Frontal cortex (tissue), 4 donors: ENCODE measurements at places on chromosomes 3 and 15.
A peak's percentile ranks its signal among the peaks of the same experiment; 100 is the strongest.

- no peak for DNase-seq
Measured at GRCh38 chr3:178785961-178786360, 249.7 kb downstream of the KCNMB2 start.

DNA sequence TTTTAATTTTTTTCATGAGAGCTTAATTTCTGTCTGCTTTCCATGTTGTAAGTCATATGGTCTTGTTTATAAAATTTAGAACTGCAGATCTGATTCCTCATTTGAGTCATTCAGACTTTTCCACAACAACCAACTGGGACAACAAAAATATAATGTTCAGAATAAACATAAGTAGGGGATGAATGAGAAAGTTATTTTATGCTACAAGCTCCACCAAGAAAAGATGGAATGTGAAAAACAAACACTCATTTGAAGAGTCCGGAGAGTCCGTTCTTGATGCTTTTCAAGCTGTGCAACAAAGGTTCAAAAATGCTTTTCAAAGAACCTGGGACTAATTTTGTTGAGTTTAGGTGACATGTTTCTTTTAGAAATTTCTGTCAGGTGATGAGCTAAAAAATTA is 9.2 kb downstream of the FRMD4B start:
- DNase-seq: no peak

DNA sequence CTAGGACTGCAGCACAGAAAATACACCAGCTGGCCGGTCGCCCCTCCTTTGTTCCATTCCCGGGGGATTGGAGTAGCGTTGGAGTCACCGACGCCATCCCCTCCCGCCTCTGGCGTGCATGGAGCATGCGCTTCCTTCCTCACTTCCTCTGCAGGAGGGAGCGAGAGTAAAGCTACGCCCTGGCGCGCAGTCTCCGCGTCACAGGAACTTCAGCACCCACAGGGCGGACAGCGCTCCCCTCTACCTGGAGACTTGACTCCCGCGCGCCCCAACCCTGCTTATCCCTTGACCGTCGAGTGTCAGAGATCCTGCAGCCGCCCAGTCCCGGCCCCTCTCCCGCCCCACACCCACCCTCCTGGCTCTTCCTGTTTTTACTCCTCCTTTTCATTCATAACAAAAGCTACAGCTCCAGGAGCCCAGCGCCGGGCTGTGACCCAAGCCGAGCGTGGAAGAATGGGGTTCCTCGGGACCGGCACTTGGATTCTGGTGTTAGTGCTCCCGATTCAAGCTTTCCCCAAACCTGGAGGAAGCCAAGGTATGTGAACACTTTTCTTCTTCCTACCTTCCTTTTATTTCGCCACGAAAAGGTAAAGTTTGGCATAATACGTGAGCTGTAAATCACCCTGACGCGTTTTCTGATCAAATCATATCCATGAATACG is at the start of gene SCG3:
Gene SCG3, plus strand, starts transcription at position 201 of the 661 bp plus-strand sequence. Its CDS starts 253 bp downstream, at position 454.
- peak; percentile 9 for DNase-seq

DNA sequence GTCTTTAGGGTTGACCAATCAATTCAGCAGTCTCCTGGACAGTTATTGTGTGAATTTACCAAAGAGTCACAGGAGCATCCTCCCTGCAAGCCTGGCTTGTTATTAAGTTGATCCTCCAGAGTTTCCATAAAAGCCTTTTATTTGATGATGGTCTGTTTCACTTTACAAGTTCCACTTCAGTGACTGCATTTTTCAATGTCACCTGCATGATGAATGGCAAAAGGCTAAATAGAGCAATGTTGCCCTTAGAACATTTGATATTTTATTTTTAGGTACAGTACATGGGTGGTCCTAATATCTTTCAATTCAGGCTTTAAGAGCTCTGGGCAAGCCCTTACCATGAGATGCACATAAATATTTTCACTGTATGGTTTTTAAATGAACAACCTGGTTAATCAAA is 22.6 kb downstream of the GUCA1C start:
- no peak for DNase-seq

DNA sequence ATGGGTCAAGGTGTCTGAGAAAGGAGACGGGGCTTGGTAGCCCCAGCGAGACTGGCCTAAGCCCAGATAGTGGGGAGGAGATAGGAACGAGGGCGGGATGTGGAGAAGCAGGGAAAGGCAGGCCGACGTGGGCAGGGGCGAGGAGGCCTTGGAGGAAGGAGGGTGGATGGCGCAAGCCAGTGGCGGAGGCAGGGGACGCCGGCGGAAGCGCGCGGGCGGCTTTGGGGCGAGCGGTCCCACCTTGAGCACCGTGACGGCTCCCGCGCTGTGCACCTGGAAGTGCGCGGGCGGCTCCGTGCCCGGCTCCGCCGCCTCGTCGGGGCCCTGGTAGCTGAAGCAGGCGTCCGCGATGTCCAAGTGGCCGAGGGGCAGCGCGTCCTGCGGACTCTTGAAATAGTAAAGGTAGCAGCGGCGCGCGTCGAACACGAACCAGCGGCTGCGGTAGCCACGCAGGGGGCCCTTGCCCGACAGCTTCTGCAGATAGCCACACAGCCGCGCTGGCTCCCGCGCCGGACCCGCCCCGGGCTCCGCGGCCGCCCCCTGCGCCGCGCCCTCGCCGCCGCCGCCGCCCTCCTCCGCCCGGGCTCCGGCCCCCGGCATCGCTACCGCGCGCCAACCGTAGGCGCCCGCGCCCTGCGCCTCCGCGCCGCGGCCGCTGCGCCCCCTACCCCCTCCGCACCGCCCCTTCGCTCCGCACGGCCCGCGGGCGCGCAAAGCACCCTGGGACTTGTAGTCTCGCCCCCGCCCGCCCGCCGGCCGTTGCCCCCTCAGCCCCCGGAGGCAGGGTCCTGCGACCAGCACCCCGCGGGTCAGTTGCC is at the start of gene TBC1D2B:
Gene TBC1D2B, minus strand, starts transcription at position 659 of the 818 bp plus-strand sequence. Its CDS starts 59 bp downstream, at position 600.
- peak; percentile 82 for DNase-seq

GRCh38 chr3:135325096-135325495 is 530.0 kb downstream of the EPHB1 start:
- no peak for DNase-seq

- no peak for DNase-seq
Measured at GRCh38 chr3:175648899-175649298, 789.8 kb downstream of the NAALADL2 start.

DNA sequence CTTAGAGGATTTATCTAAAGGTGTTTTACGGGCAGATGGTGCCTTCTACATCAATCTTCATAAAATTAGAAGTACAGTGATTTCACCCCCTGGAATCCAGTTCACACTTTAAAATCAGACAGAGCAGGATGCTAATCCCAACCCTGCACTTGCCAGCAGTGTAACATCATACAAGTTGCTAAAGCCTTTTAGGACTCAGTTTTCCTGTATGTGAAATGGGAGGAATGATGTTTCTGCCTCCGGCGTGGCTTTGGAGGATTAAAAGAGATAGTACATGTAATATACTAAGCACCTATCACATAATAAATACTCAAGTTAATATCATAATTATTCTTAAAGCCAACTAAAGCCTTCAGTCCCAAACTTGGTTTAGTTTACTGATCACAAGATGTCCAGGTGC is 257.2 kb upstream of the THBS1 start:
- DNase-seq: no peak

DNA sequence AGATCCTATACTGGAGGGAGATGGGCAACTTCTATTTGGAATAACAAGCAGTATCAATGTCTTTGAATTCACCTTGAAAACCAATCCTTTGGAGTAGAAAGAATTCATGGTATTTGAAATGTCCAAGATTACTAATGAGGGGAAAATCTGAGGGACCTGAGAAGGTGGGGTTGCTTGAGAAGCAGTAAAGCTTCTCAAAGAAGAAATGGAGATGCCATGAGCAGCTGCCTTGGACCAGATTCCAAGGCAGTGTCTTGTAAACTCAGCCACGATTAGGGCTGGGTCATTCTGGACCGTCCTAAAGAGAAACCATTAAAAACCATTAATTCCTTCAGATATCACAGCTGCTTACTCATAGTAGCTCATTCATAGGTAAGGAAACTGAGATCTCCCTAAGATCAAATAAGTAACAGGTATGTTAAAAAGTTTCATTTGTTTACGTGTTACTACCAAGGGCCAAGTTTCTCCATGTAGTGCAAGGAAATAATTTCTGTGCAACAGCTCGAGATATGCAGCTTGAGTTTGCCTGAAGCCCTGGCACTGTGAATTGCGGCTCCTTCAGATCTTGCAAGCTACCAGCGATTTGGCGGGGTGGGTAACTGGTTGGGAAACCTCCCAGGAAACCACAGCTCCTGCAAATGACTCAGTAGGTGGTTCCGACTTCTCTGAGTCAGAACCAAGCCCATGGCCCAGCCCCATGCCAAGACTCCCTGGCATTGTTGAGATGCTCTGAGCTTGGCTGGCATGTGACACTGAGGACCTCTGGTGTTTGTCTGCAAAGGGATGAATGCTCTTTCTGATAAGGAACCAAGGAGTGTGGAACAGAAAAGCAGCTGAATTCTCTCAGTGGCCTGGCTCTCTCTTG is 296.8 kb downstream of the RORA start:
- DNase-seq: no peak

GRCh38 chr3:131796558-131797198 is 238.1 kb downstream of the CPNE4 start:
- DNase-seq: no peak

GRCh38 chr3:77414881-77415280 is 375.0 kb downstream of the ROBO2 start:
- no peak for DNase-seq

DNA sequence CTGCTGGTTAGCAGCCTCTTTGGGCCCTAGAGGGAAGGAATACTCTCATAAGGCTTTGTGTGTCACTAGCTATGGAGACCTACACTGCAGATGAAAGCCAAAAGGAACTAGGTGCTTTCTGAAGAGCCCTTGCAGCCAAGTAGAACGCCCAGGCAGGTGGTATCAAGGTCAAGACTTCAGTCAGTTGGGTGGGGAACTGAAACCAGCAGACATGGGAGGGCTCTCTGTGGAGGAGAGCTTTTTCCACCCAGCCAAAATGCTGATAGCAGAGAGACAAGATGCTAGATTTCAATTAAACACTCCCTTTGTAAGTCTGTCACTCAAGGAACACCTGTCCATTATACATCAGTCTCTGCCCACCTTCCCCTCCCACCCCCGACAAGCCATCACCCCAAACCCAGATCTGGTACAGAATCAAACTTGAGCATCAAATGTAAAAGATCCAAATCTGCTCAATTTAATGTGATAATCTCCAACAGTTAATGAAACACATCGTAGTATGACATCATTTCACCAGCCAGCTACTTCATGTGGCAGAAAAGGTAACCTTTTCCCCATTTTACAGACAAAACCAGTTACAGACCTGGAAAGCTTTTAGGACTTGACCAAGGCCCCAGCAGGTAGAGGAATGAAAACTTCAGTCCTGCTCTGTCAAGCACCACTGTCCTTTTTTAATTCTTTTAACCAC is 14.6 kb downstream of the MRPS25 start:
- DNase-seq: no peak

- no peak for DNase-seq
Measured at GRCh38 chr3:182124187-182124586, 412.5 kb downstream of the SOX2 start.

DNA sequence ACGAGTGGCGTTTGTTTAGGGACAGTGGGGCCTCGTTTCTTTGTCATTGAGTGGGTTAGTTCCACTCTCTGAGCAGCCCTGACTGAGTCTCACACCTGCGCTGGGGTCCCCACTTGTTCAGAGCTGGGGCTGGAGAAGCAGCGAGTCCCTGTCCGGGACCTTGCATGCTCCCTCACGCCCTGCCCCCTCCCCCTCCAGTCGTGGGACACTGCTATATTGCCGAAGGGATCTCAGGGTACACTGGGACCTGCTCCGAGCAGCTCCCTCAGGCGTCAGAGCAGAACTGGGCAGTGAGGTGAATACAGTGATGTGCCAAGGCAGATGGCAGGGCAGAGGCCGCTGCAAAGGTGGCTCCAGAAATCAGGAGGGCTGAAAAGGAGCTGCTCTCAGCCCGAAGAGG is 59.9 kb upstream of the KLF13 start:
- no peak for DNase-seq

- DNase-seq: no peak
Measured at GRCh38 chr15:64897345-64897985, 14.2 kb upstream of the ANKDD1A start.

- no peak for DNase-seq
Measured at GRCh38 chr15:77747175-77748077, 114.7 kb upstream of the LINGO1 start.

DNA sequence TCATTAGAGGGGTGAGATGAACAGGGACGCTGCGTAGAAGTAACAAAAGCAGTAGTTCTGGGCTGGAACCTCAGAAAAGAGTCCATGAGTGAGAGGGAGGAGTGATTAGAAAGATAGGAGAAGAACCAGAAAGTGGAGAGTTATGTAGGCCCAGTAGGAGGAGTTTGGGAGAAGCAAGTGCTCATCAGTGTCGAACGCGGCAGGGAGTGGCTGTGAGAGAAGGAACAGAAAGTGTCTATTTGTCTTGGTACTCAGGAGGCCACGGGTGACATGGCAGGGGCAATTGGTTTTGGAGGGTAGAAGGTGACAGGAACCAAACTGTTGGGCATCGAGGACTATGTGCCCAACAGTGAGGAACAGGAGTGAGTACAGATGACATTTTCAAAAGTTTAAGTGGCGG is 1.3 kb upstream of the INSYN1 start:
- no peak for DNase-seq

- DNase-seq: no peak
Measured at GRCh38 chr3:172133838-172134237, 94.5 kb downstream of the FNDC3B start.

- DNase-seq: no peak
Measured at GRCh38 chr15:51782357-51782896, 31.0 kb downstream of the TMOD2 start.

DNA sequence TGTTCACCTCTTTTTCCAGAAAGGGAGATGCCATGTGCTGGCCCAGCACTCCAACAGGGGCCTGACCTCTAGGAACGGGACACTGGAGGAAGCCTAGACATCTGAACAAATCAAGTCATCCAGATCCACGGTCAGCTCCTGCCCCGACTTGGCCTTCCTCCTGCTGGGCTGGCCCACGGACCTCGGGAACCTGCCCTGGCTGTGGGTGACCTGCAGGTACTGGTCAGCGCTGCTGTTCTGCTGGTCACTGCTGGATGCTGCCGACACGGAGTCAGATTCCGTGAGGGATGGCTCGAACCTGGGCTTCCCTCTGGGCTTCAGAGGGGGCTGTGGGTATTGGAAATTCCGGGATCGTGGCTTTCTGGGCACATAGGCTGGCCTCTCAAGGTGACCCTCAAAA is 8.4 kb upstream of the STARD5 start:
- DNase-seq: no peak

- no peak for DNase-seq
Measured at GRCh38 chr15:48802867-48803266, 8.0 kb downstream of the CEP152 start.

DNA sequence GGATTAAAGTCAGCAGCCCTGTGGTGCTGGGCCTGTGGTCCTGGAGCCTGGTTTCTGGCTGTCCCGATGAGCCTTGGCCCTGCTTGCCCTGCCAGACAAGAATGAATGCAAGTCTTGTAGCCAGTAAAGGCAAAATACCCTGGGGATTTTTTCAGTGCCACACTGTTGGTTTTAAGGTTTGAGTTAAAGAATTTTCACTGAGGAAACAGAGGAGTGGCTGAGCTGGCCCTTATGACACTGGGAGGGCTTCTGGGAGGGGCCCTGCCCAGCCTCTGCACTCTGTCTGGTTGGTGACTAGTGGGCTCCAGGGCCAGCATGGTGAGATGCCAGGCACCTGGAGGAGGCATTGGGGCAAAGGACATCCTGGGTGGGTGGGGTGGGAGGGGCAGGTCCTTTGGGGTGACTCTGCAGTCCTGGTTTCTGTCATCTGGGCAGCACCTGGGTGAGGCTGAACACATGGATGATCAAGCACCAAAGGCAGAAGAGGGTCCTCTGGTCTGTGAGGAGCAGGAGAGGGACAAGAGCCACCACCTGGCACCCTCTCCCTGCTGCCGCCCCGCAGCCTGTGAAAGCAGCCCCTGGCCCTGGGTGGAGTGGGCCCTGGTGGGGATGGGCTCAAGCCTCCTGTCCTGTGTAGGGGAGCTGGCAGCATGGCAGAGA is 12.5 kb upstream of the PLA2G4E start:
- DNase-seq: no peak
